ENCODE measurements at places on chromosomes 2 and 18. TPM values are rescaled to one million over a fixed set of nuclear protein-coding genes. Genes with fewer than 3 reads are reported as not detected.
A peak's percentile ranks its signal among the peaks of the same experiment; 100 is the strongest.

DNA sequence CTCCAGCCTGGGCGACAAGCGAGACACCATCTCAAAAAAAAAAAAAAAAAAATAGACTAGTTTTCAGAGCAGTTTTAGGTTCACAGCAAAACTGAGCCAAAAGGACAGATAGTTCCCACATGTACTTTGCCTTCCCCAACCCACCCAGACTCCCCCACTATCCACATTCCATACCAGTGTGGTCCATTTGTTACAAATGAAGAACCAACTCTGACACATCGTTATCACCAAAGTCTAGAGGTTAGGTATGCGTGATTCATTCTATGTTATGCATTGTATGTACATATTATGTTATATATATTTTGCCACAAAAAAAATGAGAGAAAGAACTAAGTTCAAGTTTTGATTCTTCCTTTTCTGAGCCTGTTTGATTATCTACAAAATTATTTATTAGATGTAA is 3.5 kb downstream of the DUSP11 start:
- DNase-seq, result no peak

- no peak for DNase-seq
Measured at GRCh38 chr2:228827056-228827700, 443.9 kb downstream of the PID1 start.

DNA sequence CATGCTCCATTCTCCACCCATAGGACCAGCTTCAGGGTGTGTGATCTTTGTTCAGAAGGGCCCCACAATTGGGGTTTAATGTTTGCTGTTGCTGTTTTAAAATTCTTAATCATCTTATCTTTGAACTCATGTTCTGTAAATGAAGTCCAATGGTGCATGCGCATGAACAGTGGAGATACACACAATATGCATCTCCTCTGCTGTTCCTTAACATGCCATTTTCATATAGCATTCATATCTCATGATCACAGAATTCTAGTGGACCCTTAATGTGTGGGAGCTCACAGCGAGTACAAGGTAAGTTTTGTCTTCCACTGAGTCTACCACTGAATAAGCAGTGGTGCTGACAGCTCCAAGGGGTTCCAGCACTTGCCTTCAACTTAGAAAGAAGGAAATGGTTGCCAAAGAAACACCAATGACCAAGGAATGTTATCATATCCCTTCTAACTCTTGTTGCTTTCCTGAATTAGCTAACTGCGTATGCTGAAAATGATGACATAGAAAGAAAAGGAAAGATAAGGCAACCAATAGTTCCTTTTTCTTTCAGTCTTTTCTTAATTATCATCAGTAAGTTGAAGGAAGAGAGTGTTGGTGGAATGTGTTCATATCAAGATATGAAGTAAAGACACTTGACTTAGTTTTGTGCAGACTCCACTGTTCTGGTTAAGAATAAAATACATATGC is 258.9 kb upstream of the FBXO11 start:
- no peak for DNase-seq

GRCh38 chr18:30679285-30679930 is 363.1 kb downstream of the DSC3 start:
- no peak for DNase-seq

DNA sequence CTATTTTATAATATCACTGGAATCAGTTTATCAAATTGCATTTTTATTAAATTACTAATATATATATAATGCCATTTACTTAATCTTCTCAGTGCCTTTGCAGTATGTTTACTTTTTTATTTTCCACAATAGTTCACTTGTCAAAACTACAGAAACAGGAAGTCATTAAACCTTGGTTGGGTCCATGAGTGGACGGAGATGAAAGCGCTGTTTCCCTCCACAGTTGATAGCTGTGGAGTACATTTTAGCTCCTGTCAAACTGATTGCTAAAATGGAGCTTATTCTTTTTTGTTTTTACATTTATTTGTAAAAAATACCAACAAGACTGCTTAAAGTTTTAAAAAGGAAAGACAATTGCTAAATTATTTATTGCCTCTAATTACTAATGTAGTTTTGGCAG is 19.2 kb downstream of the MFF start:
- DNase-seq, result no peak

GRCh38 chr2:174395969-174396630 is 570 bp downstream of the SCRN3 start:
- DNase-seq, result peak; percentile 37

DNA sequence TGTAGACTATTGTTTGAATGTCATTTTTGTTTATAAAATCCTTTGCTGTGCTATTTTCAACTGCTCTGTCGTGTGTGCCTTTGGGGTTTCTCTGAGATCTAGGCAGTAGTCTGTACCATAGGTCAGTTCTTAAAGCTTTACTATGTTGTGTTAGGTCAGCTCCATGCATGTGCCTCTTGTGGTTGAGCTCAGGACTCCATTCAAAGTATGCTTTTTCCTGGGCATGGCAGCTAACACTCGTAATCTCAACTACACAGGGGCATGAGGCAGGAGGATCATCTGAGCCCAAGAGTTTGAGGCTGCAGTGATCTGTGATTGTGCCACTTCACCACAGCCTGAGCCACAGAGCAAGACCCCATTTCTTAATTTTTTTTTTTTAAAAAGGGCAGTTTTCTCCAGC is 174.4 kb upstream of the SPHKAP start:
- DNase-seq, result no peak

DNA sequence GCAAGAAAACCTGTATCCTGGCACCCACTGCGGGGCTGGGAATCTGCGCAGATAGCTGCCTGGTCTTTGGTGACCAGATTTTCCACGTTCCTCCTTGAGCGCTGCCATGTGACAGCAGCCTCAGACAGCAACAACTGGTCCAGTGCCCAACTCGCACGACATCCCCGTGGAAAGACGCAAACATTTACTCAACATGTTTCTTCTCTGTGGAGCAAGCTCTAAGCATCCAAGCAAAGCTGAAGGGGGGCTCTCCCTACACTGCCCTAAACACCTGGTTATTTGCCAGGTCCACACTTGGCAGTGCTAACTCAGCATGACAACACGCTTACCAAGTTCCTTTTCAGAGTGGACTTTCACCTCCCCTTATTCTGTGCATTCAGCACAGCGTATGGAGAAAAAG is 11.3 kb downstream of the ZNF516 start:
- DNase-seq, result no peak

DNA sequence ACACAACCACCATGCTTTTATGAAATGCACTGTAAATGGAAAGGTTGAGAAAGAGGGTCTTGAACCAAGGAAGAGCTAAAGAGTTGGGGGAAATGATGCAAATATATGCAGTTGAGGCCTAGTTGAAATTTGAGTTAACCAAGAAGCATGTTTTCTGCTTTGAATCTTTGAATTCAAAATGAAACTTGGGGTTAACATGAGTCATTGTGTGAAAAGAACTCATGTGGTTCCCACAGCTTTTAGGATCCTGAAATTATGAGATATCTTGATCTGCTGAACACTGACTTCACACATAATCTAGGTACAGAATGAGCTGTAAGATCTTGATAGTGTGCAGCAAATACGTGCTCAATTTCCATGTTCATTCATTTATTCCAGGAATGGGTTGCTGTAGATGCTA is 422.9 kb upstream of the TRIB2 start:
- DNase-seq, result no peak

DNA sequence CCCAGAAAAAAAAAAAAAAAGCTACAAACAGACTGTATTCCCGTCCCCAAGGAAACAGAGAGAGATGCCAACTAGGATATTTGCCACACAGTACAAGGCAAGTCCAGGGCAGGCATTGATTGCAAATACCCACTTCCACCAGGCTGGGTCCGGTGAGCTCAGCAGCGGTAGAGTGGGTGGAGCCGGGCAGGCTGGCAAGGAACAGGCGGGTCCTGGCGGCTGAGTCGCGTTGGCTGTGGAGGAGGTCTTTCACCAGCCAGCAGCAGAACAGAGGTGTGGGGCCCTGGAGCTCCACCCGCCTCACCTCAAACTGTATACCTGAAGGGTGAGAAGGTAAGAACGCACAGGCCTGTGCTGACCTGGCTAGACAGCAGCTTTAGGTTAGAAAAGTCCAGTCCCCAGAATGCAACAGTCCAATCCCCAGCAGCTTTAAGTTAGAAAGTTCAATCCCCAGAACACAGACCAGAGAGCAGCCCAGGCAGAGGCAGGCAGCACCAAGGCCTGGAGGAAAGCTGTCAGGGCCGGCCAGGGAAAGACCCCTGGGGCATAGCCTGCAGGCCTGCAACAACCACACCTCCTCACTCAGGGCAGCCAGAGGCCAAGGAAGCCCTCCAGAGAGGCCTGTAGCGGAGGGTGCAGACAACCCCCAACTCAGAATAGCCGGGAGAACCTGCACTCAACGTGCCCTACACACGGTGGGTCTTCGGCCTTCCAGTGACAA is 21.9 kb upstream of the MTERF4 start:
- DNase-seq, result no peak

DNA sequence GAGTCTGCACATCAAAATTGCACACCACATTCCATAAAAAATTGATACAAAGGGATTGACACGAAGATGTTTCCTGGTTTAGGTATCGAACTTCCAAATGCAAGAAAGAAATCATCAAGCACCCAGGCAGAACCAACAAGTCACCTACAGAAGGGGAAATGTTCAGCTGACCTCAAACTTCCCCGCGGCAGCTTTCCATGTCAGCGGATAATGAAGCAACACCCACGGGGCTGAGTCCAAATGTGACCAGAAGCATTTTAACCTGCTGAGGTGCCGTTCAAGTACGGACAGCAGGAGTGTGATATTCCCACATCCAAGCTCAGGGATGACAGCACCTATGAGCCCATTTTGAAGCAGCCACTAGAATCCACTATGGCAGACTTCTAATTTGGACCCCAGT is 124.9 kb downstream of the GALNT14 start:
- no peak for DNase-seq

- DNase-seq, result no peak
Measured at GRCh38 chr2:70089983-70090525, 2.8 kb downstream of the PCBP1 start.

DNA sequence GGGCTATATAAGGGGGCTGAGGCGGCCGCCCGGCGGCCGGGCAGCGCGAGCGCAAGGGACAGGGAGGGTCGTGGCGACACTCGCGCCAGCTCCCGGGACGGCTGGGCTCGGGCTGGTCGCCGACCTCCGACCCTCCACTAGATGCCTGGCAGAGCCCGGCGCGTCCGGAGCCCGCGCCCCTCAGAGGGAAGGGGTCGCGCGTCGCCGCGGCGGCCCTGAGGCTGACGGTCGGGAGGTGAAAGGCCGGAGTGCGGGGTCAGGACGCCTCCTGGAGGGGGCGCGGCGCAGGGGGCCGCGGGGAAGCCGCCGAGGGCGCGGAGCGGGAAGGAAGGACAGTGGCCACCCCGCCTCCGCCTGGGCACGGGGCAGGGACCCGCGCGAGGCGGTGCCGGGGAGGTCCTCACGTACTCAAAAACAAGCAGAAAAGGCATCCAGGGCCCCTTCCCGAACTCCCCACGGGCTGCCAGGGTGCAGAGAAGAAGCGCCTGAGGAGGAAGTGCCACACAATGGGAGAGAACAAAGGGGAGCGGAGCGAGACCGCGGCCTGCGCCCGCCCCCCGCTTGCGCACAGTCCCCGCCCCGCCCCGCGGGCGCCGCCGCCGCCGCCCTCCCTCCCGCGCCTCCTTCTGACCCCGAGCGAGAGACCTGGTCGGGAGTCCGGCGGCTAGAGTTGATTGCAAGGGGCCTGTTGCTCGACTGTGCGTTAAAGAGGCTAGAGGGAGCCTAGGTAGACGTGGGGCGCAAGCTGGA is 776 bp upstream of the KLF7 start:
- peak; percentile 32 for DNase-seq

DNA sequence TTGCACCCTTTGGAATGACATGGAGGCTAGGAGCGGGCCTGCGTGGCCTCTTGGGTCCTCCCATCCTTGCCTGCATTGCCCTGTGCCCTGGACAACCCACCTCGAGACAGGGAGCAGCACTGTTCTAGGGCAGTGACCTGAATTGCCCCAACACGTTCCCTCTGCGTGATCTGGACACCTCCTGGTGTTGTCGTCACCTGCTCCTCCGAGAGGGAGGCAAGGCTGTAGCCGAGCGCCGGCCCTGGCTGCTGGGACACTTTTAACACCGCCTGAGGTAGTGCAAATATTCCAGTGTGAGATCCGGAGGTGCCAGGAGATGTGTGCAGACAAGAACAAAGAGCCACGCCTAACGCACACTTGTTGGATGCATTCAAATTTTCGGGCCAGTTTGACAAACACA is 131.5 kb downstream of the SMAD7 start:
- no peak for DNase-seq

DNA sequence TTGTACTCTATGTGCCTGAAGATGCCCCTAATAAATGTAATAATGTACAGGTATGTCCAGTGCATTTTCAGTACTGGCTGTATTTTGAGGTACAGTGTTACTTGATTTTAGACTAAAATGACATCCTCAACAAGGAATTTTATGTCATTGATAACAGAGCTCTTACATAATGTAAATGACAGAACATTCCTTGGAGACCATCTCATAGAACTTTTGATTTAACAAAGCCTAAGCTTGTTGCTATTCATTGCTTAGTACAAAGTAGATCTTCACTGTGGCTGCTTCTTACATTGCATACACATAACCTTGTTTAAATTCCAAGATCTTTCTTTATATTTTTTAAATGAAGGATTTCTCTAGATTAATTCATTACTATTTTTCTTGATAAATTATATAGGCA is 24.1 kb downstream of the DYNC1I2 start:
- DNase-seq, result no peak

GRCh38 chr2:172427990-172428831 is 825 bp downstream of the ITGA6 start:
- peak; percentile 74 for DNase-seq

DNA sequence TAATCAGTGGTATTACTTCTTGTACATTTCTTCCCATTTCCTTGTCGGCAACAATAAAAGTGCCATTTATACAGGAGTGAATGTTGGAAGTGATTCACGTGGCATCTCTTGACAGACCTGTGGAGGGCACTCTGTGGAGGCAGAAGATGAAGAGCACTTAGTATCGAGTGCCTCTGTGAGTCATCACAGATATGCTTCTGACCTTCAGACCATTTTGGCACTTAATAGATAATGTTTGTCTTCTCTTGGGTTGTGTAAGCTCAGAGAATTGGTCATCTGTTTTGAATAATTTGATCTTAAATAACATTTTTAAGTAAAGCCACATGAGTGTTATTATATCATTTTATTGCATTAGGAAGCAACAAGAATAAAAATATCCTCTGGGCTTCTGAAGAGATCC is 305.5 kb downstream of the PTPRM start:
- DNase-seq, result peak; percentile 87

- no peak for DNase-seq
Measured at GRCh38 chr2:43054367-43054766, 172.0 kb downstream of the ZFP36L2 start.

DNA sequence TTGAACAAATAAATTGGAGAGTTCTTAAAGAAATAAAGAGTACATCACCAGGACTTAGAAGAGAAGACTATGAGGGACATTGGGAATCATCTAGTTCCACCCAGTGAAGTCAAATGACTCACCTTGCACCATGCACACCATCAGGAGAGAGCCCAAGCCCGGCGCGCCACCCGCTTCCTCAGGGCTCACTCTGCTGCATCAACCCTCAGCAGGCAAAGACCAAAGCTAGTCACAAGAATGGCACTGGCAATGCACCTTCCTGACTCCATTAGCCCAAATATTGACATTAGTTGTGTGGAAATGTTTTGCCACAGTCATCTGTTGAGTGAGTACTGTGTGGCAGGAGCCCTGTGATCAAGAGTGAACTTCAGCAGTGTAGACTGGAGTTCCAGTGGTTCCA is 7.1 kb upstream of the LYPD6B start:
- DNase-seq, result no peak

Gene GPR39
- total RNA-seq, result 0.51 TPM

Gene CKAP2L
- total RNA-seq, result 9.5 TPM

Gene ENOSF1
- 21.1 TPM for total RNA-seq

Gene DCDC2C
- not detected for total RNA-seq
